ENCODE measurements at places on chromosomes 1 and 21.

GRCh38 chr1:84433258-84434080, 35.2 kb downstream of the DNASE2B start:
- no peak for DNase-seq

DNA sequence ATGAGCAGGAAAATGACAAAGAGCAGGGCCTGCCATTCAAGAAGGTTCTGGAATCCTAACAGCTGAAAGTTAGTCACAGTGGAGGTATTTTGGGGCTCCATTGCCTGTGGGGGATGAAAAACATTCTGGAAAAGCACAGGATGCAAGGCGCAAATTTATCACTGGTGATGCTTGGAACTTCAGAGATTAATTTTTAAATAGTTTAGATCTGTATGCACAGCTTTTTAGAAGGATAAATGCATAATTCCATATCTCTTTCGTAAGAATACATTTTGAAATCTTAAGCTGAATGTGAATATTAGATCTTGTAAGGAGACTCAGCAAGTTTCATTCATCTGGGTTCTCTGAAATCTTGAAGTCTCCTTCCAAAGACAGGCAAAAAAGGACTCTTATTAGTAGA, at the start of gene OR11L1:
Gene OR11L1 (minus strand): TSS at position 101 of the 400 bp plus-strand sequence. CDS start 0 bp downstream, at position 101.
- DNase-seq = no peak

GRCh38 chr1:41621256-41621655, 136.8 kb upstream of the EDN2 start:
- DNase-seq = no peak

- no peak for DNase-seq
Observed at GRCh38 chr1:29575277-29575676, 339.0 kb downstream of the PTPRU start.

DNA sequence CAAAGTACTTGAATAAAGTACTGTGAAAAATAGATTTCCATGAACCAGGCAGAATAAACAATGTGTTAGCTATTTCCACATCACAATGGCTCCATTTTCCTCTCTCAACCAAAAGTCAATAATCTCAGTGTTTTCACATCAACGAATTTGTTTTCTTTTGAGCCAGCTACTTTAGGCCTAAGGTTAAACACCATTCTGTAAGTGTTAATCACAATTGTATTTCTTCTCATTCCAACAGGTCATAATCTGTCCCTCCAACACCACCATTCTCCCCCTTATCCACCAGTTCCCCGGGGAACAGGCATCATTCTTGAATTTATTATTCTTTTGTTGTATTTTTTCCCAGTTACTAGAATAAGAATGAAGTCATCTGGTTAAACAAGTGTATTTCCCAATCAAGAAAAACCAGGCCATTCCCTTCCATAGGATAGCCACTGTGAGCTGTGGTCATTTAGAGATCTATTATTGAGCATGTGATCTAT, 66.2 kb upstream of the PALMD start:
- no peak for DNase-seq

- DNase-seq = no peak
Observed at GRCh38 chr1:83676106-83676505, 322.8 kb downstream of the TTLL7 start.

DNA sequence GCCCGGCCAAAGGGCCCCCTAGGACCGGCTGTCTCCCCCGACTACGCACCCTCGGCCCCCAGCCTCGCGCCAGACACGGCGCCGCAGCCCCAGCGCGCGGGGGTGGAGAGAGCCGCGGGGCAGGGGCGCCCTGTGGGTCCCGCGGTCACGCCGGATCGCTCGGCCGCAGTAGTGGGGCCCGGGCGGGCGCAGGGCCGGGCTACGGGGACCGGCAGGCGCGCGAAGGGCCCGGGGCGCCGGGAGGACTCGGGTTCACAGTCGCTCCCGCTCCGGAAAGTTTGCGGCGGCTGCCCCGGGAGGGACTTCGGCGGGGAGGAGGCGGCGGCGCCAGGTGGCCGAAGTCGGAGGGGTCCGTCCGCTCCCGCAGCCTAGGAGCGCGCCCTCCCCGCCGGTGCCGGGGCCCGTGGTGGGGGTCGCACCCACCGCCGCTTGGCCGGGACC, 7.1 kb upstream of the ZNF669 start:
- DNase-seq = no peak

GRCh38 chr1:227731241-227731677, 3.8 kb downstream of the JMJD4 start:
- peak; percentile 81 for DNase-seq

GRCh38 chr1:222787729-222788128, 27.1 kb upstream of the DISP1 start:
- no peak for DNase-seq

GRCh38 chr1:41542196-41542930, 57.9 kb upstream of the EDN2 start:
- no peak for DNase-seq

DNA sequence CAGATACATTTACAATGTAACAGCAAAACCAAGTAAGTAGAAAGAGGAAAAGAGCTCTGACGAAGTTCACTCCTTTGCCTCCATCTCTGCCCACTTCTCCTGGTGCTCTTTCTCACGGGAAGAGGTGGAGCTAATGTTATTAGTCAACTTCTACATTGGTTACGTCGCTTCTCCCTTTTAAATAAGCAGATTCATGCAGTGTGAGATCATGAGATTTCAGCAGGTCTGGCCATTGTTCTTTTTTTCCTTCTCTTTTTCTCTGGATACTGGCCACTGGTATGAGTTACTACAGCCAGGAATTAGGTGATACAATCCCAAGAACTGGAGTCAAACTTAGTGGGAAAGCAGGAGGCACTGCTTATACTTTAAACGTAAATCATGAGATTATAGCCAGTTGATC, 207.1 kb downstream of the AKT3 start:
- no peak for DNase-seq

DNA sequence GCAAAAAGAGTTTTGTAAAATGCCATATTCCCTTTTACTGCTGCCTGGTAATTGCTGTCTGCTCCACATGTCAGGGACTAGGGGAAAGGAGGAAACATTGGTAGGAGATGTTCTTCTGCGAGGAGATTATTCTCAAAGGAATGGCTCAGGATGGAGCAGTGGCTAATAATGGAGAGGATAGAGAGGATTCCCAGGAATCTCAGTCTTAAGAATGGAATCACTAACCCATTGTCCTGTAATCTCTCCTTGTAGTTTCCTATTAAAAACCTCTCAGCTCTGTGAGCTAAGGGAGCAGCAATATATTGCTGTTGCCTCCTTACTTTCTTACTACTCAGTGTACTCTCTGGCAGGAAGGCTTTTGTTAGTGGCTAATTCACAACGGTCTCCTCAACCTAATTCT, 175.4 kb downstream of the HS2ST1 start:
- no peak for DNase-seq

DNA sequence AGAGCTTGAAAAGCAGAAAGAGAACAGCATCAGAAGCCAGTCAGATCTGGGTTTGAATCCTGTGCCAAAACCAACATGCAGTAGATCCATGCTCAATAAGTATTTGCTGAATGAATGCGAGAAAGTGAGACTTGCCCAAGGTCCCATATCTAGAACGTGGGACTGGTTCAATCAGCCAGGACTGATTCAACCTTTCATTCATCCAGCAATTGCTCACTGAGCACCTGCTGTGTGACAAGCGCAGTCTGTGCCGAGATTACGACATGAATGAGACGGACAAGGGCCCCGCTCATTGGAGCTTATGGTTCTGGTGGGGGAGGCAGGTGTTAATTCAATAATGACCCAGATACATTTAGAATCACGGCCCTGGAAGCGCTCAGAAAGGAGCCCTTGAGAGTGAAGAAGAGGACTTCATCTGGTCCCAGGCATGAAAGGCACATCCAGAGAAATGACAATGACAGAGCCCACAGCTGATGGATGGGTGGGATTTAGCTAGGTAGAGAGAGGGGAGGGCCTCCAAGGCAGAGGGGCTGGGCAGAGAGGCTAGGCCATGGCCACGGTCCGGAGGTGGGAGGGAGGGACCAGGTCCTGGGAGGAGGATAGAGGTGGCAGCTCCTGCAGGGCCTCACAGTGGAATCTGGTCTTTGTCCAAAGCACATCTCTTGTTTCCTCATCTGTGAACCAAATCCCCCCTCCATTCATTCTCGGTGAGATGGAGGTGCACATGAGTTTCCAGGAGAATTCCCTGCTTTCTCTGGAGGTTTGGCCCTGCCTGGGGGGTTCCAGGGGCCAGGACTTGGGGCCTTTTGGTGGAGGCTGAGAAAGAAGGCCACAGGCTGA, 4.2 kb upstream of the FAM131C start:
- DNase-seq = peak; percentile 21

- peak; percentile 16 for DNase-seq
Observed at GRCh38 chr1:169049258-169049938, 57.1 kb upstream of the ATP1B1 start.

GRCh38 chr1:222171005-222171404, 376.9 kb downstream of the HHIPL2 start:
- no peak for DNase-seq

- DNase-seq = no peak
Observed at GRCh38 chr1:44676484-44677200, 2.1 kb downstream of the ARMH1 start.

DNA sequence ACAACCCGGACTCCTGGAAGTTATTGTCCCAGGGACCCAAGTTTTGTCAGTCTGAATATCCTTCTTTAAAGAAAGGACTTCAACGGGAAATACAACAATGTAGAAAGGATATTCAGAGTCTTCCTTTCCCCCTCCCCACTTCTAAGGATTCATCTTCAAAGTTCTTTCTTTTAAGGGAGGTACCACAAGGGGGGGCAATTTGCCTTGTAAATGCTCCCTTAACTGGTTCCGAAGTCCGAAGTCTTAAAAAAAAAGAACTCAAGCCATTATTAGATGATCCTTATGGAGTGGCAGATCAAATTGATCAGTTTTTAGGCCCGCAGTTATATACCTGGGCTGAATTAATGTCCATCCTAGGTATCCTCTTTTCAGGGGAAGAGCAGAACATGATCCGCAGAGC, 47.0 kb downstream of the SERINC2 start:
- DNase-seq = no peak

DNA sequence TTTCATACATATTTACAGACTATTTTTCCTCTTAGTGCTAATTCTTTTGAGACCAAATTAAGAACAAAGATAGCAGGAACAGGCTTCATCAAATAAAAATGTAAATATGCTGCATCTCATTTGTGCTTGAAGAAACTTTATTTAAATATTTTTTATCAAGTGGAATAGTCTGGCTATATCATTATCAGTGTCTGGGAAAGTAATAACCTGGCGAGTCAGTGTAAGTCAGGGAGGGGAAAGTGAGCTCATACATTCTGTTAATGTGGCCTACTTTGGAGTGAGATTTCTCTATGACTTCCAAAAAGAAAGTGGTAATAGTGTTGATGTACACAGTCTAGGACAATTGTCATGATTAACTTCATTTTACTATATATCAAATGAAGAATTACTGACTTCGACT, 1045.1 kb downstream of the ADGRL2 start:
- DNase-seq = no peak

GRCh38 chr1:11944358-11944931, 9.9 kb downstream of the PLOD1 start:
- DNase-seq = no peak

GRCh38 chr1:85504417-85504816, 39.5 kb upstream of the DDAH1 start:
- DNase-seq = no peak

DNA sequence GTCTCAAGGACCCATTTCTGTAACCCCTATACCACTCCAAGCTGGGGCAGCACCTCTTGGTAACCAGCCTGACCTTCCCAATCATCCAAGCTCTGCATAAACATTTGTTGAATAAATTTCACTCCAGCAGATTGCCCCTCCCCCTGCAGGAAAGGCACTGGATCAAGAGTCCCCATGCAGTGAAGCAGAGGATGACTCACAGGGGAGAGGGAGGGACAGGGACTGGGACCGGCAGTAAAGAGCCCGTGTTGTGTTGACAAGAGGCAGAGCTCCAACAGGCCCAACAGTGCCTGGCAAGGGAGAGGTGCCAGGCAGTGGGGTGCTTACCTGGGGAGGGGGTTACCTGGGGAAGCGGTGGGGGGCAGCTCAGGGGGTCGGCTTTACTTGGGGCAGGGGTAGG, 32.3 kb downstream of the SLC9A1 start:
- no peak for DNase-seq

DNA sequence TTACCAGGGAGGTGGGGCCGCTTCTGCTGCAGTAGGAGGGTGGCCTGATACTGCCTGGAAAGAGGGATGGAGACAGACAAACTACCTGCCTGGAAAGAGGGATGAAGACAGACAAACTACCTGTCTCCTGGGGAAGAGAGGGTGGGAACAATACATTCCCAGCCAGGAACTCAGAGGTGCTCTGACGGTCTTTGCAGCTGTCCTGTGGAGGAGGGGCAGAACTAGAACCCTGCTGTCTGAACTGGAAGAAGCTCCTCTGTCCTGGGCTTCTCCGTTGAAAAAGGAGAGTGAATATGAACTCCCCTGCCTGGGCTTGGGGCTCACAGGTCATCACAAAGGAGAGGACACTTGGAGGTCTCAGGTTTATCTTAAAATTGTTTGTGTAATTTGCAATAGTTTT, 40.3 kb upstream of the ETV3 start:
- DNase-seq = no peak

DNA sequence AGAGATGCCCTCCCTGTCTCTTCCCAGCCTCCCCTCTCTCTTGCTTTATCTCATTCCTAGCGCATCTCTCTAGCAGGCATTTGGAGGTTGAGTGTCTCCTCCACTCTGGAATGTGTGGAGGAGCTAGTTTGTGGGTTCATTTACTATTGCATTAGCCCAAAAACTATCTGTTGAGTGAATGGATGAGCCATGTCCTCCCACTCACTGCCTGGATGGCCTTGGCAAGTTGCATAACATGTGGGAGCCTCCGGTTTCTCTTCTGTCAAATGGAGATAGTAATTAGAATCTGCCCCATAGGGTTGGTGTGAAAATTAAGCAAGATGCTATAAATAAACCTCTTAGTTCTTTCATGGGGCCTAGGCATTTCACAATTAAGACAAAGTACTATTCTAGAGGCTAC, 181.8 kb downstream of the KAZN start:
- DNase-seq = peak; percentile 42

DNA sequence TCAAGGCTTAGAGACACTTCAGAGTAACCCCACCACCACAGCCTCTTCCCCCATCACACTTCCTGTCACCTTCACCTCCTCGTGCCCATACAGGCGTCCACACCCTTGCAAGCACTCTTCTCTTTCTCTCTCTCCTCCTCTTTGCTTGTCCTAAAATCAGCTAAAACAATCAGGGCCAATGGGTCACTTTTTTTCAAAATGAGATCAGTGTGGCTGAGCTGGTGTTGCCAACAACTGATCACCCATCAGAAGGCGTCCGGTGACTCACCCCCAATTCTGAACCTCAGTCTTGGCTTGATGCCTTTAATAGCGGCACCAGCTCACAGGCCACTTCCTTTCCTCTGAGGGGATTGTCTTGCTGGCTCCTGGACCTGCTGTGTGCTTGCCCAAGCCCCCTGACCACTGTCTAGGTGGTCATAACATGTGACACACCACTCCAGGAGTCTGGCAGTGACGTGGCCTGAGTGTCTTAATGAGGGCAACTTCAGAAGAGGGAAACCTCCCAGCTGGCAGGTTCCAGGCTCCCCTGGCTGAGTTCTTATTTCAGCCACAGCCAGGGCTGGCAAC, 1.6 kb downstream of the DRAXIN start:
- no peak for DNase-seq

All from ovary (tissue), 10 donors.